ENCODE measurements at places on chromosomes 3 and 15. TPM values are rescaled to one million over a fixed set of nuclear protein-coding genes. Genes with fewer than 3 reads are reported as not detected.

KLHL24 gene
- total RNA-seq: 107 TPM

ZBTB47 gene
- 1.8 TPM for total RNA-seq

CYP8B1 gene
- not detected for total RNA-seq

PLA2G4E gene
- total RNA-seq: not detected

ITGB5 gene
- 3.4 TPM for total RNA-seq

MYO1E gene
- total RNA-seq: 4.6 TPM

SPINT1 gene
- 4.0 TPM for total RNA-seq

TRPC1 gene
- total RNA-seq: 8.8 TPM

DUOX1 gene
- total RNA-seq: 0.19 TPM

P2RY14 gene
- total RNA-seq: 0.94 TPM

SAMD7 gene
- not detected for total RNA-seq

MESP1 gene
- 0.53 TPM for total RNA-seq

PLSCR2 gene
- 0.72 TPM for total RNA-seq

GPR156 gene
- not detected for total RNA-seq

MESP2 gene
- not detected for total RNA-seq

PEAK1 gene
- total RNA-seq: 7.8 TPM

ERC2 gene
- total RNA-seq: not detected

TMCO5A gene
- not detected for total RNA-seq

ROPN1 gene
- total RNA-seq: not detected

LRTM1 gene
- total RNA-seq: not detected

ANKRD63 gene
- total RNA-seq: not detected

EHHADH gene
- 1.2 TPM for total RNA-seq

CCR2 gene
- 18.4 TPM for total RNA-seq

SPCS1 gene
- 90.5 TPM for total RNA-seq

GP9 gene
- total RNA-seq: not detected

LMAN1L gene
- total RNA-seq: 0.23 TPM

BBX gene
- total RNA-seq: 99.1 TPM

B4GALT4 gene
- total RNA-seq: 15.9 TPM

ROBO2 gene
- total RNA-seq: not detected

MEX3B gene
- total RNA-seq: 1.6 TPM

EDEM1 gene
- total RNA-seq: 153 TPM

TBL1XR1 gene
- 159 TPM for total RNA-seq

NR2E3 gene
- not detected for total RNA-seq

FBXW12 gene
- total RNA-seq: not detected

MST1R gene
- total RNA-seq: 1.3 TPM

BFSP2 gene
- total RNA-seq: not detected

C3orf80 gene
- not detected for total RNA-seq

ANKUB1 gene
- not detected for total RNA-seq

AADACL2 gene
- not detected for total RNA-seq

SOX14 gene
- total RNA-seq: not detected

MRPL47 gene
- total RNA-seq: 16.9 TPM

SCAMP5 gene
- total RNA-seq: 0.33 TPM

SPESP1 gene
- 0.61 TPM for total RNA-seq

FMN1 gene
- 0.84 TPM for total RNA-seq

PTX3 gene
- 0.22 TPM for total RNA-seq

DAZL gene
- total RNA-seq: not detected

CD96 gene
- 215 TPM for total RNA-seq

BOC gene
- total RNA-seq: not detected

UTS2B gene
- total RNA-seq: not detected

ZNF385D gene
- not detected for total RNA-seq

SKOR1 gene
- total RNA-seq: 0.38 TPM

IL17RB gene
- 0.64 TPM for total RNA-seq

Data from CD4-positive, alpha-beta memory T cell (primary cell).